ENCODE measurements at places on chromosomes 5 and 9.

DNA sequence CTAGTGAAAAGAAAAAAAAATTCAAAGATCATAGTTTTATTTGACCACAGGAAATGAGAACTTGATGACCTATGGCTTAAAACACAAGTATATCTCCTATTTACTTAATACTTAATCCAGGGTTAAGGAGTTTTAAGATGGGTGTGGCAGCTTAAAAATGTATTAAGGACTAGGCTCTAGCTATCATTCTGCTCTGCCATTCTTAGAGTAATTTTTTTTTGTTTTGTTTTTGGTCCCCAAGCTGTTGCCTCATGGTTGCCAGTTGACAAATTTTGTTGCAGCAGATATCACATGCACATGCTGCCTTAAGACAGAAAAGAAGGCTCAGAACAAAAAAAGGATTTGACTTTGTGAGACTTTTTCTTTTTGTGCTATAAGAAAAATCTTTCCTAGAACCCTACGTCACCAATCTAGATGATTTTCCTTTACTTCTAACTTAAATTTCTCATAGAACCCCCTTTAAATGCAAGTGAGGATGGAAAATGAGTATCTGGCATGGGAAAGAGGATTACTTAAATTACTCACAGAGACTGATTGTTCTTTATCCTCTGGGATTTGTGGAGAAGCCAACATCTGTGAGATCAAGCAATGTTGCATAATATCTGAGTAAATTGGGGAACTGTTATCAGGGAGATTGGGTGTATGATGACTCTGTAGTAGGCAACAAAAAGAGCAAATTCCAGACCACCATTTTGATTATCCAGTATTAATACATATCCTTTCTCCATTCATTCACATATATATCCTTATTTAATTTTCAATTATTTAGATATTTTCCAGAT, 364.7 kb upstream of the CD180 start:
- no peak for DNase-seq

DNA sequence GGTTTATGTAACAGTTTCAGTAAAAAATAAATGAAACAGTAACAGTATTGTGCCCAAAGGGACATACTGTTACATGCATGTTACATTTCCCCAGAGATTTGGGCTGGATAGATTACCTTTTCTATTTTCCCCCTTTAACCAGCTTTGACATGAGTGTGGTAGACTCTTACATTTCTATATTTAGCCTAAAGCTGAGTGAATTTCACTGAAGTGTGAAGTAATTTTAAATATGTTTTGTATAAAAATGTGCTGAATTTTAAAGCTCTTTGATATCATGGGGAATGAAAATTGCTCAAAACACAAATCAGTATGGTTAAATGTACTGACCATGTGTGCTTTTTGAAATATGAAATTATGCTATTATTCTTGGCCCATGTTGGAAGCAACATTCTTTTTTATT, 122.3 kb upstream of the CDH10 start:
- DNase-seq, result no peak

DNA sequence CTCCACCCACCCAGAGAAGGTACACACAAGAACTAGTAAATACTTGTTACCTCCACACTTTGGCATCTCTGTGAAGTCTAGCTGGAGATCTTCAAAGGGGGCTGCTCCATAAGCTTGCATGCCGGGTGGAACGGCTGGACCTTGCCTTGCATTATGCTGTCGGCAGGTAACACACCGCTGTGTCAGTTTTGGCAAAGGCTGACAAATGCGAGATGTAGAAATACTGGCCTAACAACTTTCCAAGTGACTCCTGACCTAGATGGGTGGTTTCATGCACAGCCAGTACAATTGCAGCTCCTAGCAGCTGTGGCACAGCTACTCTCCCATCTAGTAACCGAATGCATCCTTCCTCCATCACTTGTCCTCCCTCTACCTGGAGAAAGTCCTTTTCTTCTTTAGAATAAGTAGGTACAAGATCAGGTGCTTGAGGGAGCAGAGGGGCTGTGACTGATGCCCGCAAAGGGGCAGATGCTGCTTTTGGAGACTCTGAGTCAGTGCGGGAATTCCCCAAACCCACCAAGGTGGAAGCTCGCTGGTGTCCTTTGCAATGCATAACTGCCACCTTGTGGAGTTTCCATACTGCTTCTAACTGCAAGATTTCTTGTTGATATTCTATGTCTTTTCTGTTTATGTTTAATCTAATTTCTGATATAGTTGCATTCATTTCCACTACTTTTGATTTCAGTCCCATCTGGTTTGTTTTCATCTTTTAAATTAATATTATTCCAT, 78.4 kb downstream of the TMEM161B start:
- DNase-seq, result peak; percentile 34

DNA sequence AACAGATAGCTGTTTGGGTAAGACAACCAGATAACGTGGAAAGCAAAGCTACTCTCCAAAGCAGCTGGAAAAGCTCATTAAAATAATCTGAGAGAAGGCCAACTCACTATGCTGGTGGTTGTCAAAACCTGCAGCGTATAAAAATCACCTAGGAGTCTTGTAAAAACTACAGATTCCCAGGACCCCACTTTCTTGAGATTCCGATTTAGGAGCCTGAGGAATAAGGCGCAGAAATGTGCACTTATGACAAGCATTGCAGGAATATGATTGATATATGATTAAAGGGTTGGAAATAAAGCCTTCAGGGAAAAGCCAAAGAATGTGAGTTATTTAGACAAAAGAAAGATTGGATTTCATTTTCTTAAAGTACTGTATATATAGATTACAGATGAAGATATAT, 285.0 kb upstream of the PTGER4 start:
- no peak for DNase-seq

DNA sequence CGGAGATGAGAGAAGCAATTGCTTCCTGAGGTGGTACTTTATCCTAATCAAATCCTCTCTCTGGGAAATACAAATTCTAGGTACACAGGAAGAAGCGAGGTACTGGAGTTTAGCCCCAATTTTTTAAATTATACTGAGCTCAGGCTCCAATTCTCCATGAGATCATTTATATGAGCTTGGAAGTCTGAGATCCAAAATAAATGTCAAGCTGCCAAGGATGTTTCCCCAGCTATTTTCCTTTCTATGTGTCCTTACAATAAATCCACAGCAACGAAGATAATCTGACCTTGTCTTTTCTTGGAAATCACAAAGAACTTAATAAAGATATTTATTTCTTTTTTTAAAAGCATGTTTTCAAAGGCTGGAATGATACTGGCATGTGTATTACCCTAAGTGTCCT, 597.3 kb downstream of the GABRG2 start:
- no peak for DNase-seq

- DNase-seq, result no peak
These were observed 661 bp downstream of the NSMF start for GRCh38 chr9:137458194-137459151.
